Mucosa of gallbladder (tissue), 1 donor: ENCODE measurements at places on chromosomes 5 and 9. TPM values are rescaled to one million over a fixed set of nuclear protein-coding genes. Genes with fewer than 3 reads are reported as not detected.

GABRA1 gene
- not detected for total RNA-seq

AMBP gene
- 1,366 TPM for total RNA-seq

DOK3 gene
- total RNA-seq, result 12.8 TPM

ADAMTS12 gene
- 2.2 TPM for total RNA-seq

SLC36A3 gene
- total RNA-seq, result not detected

PALM2AKAP2 gene
- total RNA-seq, result 10.1 TPM

SLC6A3 gene
- 0.23 TPM for total RNA-seq

ARL14EPL gene
- not detected for total RNA-seq

GGTA1 gene
- 8.4 TPM for total RNA-seq

PCDHB11 gene
- 8.5 TPM for total RNA-seq

KIF27 gene
- total RNA-seq, result 7.9 TPM

CKMT2 gene
- 61.7 TPM for total RNA-seq

LRRC14B gene
- total RNA-seq, result not detected

PHYHD1 gene
- 14.6 TPM for total RNA-seq

TMC1 gene
- not detected for total RNA-seq

FSTL4 gene
- 0.58 TPM for total RNA-seq

BTNL3 gene
- total RNA-seq, result 0.09 TPM

FAM120AOS gene
- 51.1 TPM for total RNA-seq

COX7C gene
- 644 TPM for total RNA-seq

TMEM232 gene
- total RNA-seq, result 4.1 TPM

CARTPT gene
- total RNA-seq, result 0.23 TPM

ACOT12 gene
- 0.75 TPM for total RNA-seq

PCDHGB2 gene
- total RNA-seq, result 5.1 TPM

SLC25A2 gene
- total RNA-seq, result not detected

CMYA5 gene
- 4.5 TPM for total RNA-seq

LRRC26 gene
- 0.43 TPM for total RNA-seq

SPATA31A3 gene
- total RNA-seq, result not detected

RFESD gene
- total RNA-seq, result 1.3 TPM

TLN1 gene
- 482 TPM for total RNA-seq

TMEM252 gene
- not detected for total RNA-seq

PCDHGA1 gene
- 0.72 TPM for total RNA-seq

CER1 gene
- total RNA-seq, result not detected

IFNA13 gene
- not detected for total RNA-seq
